ENCODE measurements at places on chromosomes 2 and 18.

DNA sequence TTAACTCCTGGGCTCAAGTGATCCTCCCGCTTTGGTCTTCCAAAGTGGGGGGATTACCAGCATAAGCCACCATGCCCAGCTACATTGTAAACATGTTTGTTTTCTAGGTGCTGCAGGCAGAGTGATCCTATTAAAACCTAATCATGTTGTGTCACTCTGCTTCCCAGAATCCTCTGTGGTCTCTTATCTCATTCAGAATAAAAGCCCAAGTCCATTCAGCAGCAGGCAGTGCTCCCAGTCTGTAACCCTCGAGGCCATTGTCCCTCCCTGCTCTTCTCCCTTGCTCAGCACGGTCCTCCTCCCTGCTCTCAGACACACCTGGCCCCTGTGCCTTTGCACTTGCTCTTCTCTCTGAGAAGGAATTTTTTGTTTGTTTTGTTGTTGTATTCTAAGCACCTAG is 11.1 kb upstream of the CABYR start:
- DNase-seq, result no peak

GRCh38 chr2:109407276-109408042 is 206.3 kb downstream of the SEPTIN10 start:
- no peak for DNase-seq

GRCh38 chr2:174090476-174090875 is 125.3 kb upstream of the SP3 start:
- no peak for DNase-seq

DNA sequence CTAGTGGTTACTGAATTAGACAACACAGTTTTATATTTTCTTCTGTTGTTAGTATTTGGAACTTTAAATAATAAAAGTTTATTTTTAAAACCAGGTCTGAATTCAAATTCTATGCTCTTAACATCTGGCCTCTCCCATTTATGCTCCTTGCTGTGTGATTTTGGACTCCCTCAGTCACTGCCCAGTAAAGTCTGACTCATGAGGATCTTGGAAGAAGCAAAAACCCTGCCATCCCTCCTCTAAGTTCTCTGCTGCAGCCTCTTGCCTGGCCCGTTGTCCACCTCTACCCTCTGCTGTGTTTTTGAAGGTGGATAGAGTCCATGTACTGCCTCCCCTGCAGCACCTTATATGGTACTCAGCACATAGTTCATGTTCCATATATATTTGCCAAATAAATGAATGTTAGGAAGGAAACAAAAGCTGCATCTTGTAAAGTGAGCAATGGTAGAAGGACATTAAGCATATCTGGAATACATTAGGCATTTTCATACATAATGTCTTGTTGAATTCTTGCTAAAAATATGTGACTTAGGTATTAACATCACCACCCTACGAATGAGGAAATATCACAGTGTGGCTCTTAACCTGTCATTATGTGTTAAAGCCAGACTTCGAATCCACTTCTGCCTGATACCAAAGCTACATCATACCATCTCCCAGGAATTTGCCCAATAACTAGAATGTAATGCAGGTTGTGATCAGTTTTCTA is 62.1 kb downstream of the THNSL2 start:
- no peak for DNase-seq

GRCh38 chr2:232611559-232612218 is 21.7 kb upstream of the EFHD1 start:
- DNase-seq, result peak; percentile 69

GRCh38 chr2:102304711-102305611 is 6.4 kb upstream of the IL1RL1 start:
- no peak for DNase-seq

DNA sequence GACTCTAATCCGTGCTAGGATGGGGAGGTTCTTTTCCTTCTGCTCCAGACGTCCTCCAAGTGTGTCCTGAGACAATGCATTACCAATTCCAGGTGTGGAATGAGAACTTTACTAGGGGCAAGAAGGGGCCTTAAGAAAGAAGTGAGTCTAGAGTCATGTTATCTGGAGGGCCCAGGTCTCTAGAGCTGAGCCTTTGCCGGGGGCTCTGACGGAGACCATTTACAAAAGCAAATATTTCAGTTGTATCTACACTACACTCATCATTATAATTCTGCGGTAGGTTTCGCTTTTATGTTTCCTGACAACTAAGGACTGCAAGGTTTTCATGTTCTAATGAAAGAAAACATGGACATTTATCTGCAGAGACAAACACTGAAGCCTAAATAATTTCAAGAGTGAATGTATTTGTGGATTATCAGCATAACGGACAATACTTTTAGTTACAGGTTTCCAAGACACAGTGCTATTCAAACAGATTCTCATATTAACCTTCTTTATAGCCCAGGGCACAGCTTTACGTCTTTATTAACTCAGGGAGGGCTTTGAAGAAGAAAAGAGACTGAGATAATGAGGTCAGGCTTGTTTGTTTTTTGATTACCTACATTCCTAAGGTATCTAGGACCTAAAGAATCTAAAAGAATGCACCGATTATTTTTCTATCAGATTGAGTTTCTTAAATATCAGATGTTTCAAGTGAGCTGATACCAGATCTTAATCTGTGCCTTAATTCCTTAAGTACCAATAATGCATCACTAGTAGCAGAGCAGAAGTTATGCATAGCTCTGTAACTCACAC is 15.0 kb upstream of the LAMA1 start:
- DNase-seq, result no peak

GRCh38 chr2:172232708-172233396 is 130.2 kb upstream of the DLX2 start:
- no peak for DNase-seq

DNA sequence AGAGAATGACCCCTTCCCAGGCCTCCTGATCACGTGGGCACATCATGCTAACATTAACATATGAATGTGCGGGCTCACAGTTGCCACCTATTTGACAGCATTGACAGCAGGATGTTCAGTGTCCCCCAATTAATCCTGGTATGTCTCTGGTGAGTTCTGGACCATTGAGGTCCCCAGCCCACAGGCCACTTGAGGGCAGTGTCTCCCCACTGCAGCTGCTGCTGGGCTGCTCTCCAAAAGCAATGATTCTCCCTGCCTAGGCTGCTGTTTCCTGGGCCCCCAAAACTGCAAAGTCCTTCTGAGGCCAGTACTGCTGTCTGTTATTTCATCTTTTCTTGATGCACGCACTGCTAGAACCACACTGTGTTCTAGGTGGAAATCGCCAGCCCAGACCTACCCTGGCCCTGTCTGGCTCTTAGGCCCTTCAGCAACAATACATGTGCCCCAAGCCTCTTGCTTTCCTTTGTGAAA is 52.7 kb upstream of the MAPK4 start:
- peak; percentile 4 for DNase-seq

DNA sequence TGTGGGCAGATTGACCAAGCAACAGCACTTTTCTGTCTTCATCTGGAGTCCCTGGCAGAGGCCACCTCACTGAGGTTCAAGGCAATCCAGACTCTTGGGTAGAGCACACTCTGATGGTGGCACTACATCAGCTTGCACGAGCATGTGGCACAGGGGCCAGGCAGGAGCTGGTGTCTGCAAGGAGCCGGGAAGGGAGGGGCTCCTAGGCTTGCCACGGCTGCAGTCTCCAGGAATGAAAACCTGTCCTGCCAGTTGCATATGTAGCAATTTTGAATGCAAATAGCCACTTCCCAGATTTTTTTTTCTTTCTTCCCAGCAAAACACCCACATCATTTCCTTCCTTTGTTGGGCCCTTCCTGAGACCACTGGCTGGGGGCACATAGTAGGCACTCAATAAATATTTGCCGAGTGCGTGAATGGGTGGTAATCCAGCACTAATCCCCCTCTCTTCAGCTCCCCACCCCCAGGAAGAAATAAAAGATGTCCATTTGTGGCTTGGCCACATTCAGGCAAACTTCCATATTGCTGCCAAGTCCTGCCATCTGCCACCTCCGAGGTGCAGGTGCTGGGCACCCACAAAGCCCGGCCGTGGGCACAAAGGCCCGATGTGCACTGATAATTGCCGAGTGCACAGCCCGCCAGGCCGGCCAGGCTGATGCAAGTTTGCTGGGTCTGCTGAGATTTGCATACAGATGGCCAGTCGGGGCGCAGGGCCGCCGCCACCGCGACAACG is 72.4 kb downstream of the MYCN start:
- DNase-seq, result no peak

GRCh38 chr2:183597841-183598240 is 473.6 kb downstream of the NUP35 start:
- no peak for DNase-seq

DNA sequence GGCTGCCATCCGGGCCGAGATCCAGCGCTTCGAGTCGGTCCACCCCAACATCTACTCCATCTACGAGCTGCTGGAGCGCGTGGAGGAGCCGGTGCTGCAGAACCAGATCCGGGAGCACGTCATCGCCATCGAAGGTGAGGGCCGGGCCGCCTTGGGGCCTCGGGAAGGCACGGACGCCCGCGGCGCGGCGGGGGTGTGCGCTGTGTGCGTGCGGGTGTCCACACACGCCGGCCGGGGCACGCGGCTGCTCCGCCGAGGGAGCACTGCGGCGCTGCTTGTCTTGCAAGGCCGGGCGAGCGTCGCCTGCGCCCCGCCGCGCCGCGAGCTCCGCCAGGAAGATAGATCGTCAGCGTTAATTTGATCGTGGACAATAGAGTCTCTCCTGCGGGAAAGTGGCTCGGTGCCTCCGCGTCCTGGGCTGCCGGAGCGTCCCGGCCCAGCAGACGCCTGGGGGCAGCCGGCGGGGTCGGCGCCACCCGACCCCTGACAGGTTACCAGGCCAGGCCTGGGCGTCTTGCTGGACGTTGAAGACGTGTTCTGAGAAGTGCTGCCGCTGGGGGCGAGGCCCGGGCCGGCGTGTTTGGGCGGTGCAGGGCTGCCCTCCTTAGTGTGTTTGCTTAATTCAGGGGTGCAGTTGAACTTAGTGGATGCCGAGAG is 1.0 kb downstream of the AGAP1 start:
- no peak for DNase-seq

GRCh38 chr2:85695691-85696668 is 1.8 kb downstream of the GNLY start:
- no peak for DNase-seq

- no peak for DNase-seq
Measured at GRCh38 chr18:24734058-24734457, 273.6 kb downstream of the HRH4 start.

GRCh38 chr2:180006781-180007579 is at the start of gene CWC22:
CWC22 (minus strand) TSS chr2:180007297; CDS start chr2:179993341, 13,956 bp downstream.
- DNase-seq, result peak; percentile 42

GRCh38 chr2:36586672-36587071 is 11.3 kb downstream of the FEZ2 start:
- DNase-seq, result no peak

DNA sequence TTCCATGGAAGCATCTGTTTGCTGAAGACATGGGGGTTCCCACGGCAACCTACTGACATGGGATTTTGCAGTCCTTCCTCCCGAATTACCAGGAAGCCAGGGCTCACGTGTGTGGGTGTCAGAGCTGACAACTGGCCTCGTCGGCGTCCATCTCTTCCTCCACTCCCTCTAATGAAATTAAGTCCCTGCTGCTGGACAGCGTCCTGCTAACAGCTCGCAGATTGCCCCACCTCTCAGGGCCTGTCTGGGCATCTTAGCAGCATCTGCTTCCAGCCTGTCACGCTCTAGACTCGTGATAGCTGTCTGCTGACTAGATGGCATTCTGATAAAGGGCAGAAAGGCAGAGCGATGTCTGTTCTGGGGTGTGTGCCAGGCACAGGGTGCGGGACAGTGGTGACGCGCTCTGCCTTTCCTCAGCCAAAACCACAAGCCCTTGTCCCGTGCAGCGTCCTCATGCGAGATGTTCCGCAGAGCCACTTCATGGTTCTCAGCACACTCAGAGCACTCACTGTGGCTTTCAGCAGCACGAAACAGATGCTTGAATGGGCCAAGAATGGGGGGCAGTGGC is 161.1 kb downstream of the ARL4C start:
- no peak for DNase-seq

DNA sequence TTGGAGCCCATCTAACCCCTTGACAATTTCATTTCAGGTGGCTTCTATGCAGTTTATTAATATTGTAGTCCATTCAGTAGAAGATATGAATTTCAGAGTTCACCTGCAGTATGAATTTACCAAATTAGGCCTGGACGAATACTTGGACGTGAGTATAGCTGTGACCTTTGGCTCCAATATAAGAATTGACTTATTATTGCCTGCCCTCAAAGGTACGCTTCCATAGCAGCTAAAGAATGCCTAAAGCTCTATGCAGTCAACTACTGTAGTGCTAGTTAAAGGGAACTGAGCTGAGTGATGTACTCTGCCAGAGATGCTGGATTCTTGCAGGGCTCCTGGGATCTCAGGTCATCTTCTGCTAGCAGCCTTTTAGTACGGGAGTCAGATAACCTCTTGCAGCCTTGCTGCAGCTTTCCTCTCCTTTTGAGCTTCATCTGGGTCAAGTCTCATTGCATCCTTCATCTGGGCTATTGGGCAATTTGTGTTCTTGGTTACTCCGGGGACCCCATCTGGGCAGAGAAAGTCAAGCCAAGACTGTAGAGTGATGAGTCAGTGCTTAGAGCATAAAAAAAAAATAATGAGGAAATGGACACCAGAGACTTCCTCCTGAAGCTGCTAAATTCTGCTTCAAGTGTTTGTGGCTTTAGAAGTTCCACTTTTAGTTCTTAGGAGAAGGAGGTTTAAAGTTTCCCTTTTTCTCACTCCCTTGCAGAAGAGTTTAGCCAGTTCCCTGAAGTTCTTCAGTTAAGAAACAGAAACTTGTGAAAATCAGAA is 105.6 kb downstream of the PRPF40A start:
- DNase-seq, result peak; percentile 9

GRCh38 chr2:175435012-175435411 is 253.5 kb upstream of the ATP5MC3 start:
- no peak for DNase-seq

DNA sequence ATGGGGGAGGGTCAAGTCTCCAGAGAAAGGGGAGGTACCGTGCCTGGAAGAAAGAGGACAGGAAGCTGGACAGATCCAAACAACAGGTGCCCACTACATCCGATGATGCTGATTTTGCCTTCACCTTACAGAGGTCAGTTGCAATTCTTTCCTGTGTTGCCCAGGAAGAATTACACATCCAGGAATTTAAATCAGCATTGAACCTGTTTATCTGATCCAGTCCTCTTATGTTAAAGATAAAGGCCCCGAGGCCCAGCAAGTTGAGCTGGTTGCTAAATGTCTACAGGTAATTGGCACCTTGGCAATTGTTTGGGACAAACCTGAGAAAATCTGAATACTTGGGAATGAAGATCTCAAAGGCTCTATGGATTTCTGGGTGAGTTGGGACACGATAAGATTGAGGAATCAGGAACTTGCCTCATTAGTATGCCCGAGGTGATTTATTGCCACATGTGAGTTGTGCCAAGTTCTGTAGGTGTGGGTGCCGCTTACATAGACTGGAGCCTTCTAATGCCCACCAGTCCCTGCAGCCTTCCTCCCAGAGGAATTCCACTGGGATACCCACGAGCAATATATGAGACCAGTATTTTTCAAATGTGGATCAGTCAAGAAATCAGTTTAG is 6.9 kb upstream of the CNNM4 start:
- DNase-seq, result no peak

- no peak for DNase-seq
Measured at GRCh38 chr2:215839816-215840215, 173.5 kb downstream of the MREG start.
